ENCODE measurements at places on chromosomes 7 and 10. TPM values are rescaled to one million over a fixed set of nuclear protein-coding genes. Genes with fewer than 3 reads are reported as not detected.

- no peak for DNase-seq
- no peak overlapping the region for H3K4me3 ChIP-seq
- peak overlapping the region; percentile 96 for H3K27ac ChIP-seq
- peaks cover 36% of the 10 kb centered on the region for H3K4me1 ChIP-seq
- H3K36me3 ChIP-seq, result peaks cover 25% of the 10 kb centered on the region
These were observed 25.2 kb downstream of the NUB1 start for GRCh38 chr7:151366880-151367222.

GRCh38 chr10:114000457-114001010, 43.1 kb upstream of the ADRB1 start:
- H3K4me3 ChIP-seq, result no peak overlapping the region
- H3K27me3 ChIP-seq, result peaks cover 55% of the 10 kb centered on the region
- no peaks in the 10 kb centered on the region for H3K36me3 ChIP-seq
- no peak for DNase-seq

GRCh38 chr7:69430384-69431021, 167.8 kb upstream of the AUTS2 start:
- H3K4me3 ChIP-seq, result no peak overlapping the region
- no peak for DNase-seq
- peaks cover 14% of the 10 kb centered on the region for H3K4me1 ChIP-seq

DNA sequence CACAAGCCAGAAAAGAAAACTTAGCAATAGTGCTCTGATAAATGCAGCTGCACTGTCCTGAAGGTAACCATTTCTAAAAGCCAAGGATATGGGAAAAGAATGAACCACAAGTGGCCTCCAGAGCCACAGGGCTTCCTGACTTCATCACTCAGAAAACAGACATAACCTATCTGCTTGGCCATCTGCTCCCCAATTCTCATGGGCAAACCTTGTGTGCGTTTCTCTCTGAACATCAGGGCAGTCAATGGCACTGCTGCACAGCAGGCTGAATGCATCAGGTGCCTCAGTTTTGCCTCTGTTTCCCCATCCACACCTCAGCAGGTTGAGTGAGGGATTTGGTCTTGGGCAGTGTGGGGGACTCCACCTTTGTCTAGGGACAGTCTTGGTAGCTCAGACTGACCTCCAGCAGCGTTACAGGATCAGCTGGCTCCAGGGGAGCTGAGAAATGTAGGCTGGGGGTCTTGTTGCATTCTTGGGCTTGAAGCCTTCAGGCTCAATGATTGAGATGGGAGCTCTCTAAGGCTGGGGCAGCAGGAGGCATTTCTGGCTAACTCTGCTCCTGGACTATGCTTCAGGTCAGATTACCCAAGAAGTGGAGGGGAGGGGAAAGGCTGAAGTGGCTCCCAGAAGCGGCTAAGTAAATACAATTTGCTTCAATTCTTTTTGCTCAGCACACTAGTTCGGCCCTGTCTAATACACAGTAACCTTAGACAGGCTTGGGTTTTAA, 23.6 kb upstream of the PDLIM1 start:
- H3K36me3 ChIP-seq, result no peaks in the 10 kb centered on the region
- peaks cover 27% of the 10 kb centered on the region for H3K4me1 ChIP-seq
- DNase-seq, result no peak
- H3K27me3 ChIP-seq, result no peaks in the 10 kb centered on the region

- H3K4me3 ChIP-seq, result no peak overlapping the region
- DNase-seq, result no peak
- H3K4me1 ChIP-seq, result peaks cover 14% of the 10 kb centered on the region
- H3K27ac ChIP-seq, result no peak overlapping the region
These were observed 521.2 kb downstream of the TCERG1L start for GRCh38 chr10:130790339-130790738.

ZMIZ1 gene
- total RNA-seq, result 173 TPM

SLC26A5 gene
- not detected for total RNA-seq

ZNF365 gene
- not detected for total RNA-seq

ZNF239 gene
- 9.5 TPM for total RNA-seq

All from mesothelial cell of epicardium (in vitro differentiated cells).